Neuronal stem cell (in vitro differentiated cells): ENCODE measurements at places on chromosomes 16 and 17.

- no peak for DNase-seq
These were observed 481.8 kb downstream of the XYLT1 start for GRCh38 chr16:16988963-16989362.

GRCh38 chr17:29124135-29124924 is 55.9 kb downstream of the MYO18A start:
- no peak for DNase-seq

GRCh38 chr16:85359147-85359822 is 247.0 kb upstream of the CIBAR2 start:
- DNase-seq: no peak

DNA sequence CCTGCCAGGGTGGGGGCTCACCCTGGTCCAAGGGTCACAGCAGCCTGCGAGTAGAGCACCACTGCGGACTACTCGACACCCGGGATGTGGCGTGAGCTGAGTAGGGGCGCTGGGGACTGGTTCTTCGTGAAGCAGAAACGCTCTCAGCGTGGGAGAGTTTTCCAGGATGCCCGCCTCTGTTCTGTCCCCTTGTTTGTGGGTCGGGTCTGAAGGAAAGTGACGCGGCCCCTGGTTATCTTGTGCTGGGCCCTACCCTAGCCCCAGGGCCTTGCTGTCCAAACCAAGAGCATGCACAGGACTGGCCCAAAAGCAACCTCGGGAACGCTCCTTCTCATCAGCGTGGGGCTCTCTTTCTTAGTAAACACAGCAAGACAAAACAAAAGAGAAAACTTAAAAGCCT is 303.3 kb downstream of the IRF8 start:
- DNase-seq: no peak
